ENCODE measurements at places on chromosomes 5 and 9.

DNA sequence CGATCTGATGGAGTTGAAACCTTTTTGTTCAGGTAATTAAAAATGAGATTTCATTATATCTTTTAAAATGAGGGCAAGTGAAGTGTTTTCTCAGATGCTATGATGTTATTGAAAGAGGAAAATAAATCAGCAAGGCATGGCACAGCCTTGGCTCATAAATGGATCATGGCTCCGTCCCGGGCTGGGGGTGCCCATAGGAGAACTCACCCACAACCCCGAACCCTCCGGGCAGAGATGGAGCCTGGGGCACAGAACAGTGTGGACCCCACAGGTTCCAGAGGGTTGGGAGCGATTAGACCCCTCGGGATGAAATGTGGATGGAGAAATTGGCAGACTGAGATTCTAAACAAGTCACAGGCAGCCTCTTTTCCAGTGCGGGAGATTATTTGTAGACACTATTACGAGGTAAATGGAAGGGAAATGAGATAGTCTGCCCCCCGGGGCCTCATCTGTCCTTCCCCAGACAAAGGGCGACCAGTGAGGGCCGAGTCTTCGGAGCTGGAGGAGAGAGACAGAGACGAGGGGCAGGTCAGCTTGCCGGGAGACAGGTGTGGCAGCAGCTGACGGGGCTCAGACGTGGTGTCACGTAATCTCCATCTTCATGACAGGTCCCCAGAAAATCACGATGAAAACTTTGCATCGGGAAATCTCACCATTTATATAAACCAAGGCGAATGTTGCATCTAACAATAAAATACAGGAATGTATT is 33.7 kb downstream of the NDUFS6 start:
- no peak for DNase-seq

- no peak for DNase-seq
These were observed 68.4 kb upstream of the RAPGEF1 start for GRCh38 chr9:131808291-131808690.

- DNase-seq, result no peak
These were observed 181.7 kb upstream of the CD180 start for GRCh38 chr5:67378256-67378655.

DNA sequence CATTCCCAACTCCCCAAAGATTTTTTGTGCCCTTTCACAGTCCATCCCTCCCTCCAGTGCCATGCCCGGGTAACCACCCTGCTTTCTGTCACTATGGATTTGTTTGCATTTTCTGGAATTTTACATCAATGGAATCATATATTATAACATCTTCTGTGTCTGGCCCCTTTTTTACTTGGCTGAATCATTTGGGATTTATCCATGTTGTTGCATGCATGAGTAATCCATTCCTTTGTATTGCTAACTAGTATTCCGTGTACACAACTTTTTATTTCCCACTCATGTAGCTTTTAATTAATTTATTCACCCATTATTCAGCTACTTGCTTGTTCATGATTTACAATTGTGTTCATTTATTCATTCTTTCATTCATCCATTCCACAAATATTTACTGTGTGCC is 94.1 kb downstream of the FGF18 start:
- DNase-seq, result no peak

GRCh38 chr5:53027913-53028312 is 38.8 kb downstream of the ITGA2 start:
- DNase-seq, result no peak

Measured in stimulated activated CD8-positive, alpha-beta memory T cell treated with anti-CD3 and anti-CD28 coated beads, Interleukin-4, amount 100 ng/mL, for 4 hours (primary cell).